ENCODE measurements at places on chromosomes 7 and 10. TPM values are rescaled to one million over a fixed set of nuclear protein-coding genes. Genes with fewer than 3 reads are reported as not detected.

ZNF3 gene
- polyA plus RNA-seq = 28.4 TPM

UTF1 gene
- polyA plus RNA-seq = not detected

DOCK1 gene
- not detected for polyA plus RNA-seq

CCDC146 gene
- 2.6 TPM for polyA plus RNA-seq

HECW1 gene
- polyA plus RNA-seq = not detected

USP6NL gene
- polyA plus RNA-seq = 5.4 TPM
